ENCODE measurements at places on chromosomes 1 and 21.
A peak's percentile ranks its signal among the peaks of the same experiment; 100 is the strongest.

DNA sequence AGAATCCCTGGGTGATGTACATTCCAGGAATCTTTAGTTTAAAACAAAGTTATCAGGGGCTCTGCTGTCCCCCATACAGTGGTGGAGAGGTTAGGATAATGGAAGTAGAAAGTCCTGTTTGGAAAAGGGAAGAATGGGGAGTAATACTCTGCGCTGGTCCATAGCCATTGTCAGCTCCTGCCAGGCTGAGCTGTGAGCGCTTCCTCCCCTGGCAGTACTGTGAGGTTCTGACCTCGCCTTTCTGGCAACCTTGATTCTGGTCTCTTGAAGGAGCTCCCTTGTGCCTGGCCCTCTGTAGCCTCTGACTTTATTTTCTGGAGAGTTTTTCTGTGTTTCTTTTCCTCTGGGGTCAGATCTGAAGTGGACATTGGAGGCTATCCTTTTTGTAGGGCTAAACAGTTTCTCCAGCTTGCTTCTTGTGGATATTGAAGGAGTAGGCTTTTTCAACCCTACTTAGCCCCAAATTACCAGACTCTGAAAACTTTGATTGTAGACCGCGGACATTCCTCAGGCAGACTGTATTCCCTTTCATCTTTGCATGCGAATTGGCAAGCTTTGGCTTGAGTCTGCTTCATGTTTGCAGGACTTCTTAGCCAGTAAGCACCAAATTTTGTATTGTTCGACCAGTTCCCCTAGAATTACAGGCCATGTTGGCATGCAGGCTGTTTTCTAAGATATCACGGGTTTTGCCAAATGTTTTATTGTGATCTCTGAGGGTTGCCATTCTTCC is 13.8 kb downstream of the UBE4B start:
- no peak for DNase-seq

DNA sequence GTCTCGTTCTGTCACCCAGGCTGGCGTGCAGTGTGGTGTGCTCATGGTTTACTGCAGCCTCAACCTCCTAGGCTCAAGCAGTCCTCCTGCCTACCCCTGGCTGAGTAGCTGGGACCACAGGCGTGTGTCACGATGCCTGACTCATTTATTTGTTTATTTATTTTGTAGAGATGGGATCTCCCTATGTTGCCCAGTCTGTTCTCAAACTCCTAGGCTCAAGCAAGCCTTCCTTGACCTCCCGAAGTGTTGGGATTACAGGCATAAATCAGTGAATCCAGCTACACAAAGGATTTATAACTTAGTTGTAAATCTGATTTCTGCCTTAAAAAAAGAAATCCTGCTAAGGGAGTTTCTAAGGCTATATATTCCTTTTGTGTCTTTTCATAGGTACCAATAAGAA is 30.5 kb upstream of the ZNF496 start:
- DNase-seq: no peak

DNA sequence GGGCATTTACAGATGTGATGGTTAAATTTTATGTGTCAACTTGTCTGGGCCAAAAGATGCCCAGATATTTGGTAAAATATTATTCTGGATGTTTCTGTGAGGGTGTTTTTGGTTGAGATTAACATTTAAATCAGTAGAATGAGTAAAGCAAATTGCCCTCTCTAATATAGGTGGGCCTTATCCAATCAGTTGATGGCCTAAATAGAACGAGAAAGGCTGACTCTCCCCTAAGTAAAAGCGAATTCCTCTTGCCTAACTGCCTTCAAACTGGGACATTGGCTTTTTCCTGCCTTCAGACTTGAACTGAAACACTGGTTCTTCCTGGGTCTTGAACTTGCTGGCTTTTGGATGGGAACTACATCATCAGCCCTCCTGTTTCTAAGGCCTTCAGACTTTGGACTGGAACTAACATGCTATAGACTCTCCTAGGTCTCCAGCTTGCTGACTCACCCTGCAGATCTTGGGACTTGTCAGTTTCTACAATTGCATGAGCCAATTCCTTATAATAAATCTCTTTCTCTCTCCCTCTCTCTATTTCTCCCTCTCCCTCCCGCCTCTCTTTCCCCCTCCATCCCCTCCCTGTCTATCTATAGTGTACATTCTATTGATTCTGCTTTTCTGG is 10.2 kb upstream of the NAV1 start:
- no peak for DNase-seq

- DNase-seq: no peak
Observed at GRCh38 chr1:235105051-235106043, 23.3 kb downstream of the TOMM20 start.

DNA sequence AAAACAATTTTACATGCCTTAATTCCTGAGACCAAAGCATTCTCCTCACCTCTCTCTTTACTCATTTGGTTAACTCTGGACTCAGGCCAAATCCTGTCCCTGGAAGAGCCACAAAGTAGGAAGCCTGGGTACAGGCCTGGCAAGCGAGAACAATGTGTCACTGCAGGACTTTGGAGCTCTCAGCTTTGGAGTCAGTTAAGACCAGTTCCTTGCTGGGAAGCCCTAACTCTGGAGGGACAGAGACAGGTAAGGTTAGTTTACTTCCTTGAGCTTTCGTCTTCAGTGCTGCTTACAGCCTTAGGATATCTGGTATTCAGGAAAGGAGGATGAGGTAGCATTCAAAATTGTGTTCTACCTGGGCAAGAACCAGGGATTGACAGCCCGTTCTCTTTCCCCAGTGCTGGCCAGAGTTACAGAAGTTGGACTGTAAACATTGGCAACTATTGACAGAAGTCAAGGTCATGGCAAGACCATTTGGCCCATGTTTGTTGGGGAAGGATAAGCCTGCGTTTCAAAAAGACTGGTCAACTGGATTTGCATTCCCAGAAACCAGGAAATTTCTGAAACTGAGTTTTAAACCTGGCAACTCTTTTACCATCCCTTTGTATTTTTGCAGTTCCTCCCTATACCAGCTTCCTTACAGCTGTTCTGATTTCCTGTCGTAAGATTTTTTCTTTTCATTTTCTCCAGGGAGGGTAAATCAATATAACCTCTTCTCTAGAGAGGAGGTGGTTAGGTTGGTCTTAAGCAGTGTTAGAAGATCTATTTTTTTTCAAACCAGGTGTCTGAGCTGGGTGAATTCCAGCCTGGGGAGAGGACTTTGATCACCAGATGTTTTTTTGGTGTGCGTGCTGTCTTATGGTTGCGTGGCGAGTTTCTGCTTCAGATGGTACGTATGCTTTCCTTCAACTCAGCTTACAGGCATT is at the start of gene C4BPB:
Gene C4BPB (plus strand): TSS at position 160 of the 926 bp plus-strand sequence. CDS start 672 bp downstream, at position 832.
- no peak for DNase-seq

DNA sequence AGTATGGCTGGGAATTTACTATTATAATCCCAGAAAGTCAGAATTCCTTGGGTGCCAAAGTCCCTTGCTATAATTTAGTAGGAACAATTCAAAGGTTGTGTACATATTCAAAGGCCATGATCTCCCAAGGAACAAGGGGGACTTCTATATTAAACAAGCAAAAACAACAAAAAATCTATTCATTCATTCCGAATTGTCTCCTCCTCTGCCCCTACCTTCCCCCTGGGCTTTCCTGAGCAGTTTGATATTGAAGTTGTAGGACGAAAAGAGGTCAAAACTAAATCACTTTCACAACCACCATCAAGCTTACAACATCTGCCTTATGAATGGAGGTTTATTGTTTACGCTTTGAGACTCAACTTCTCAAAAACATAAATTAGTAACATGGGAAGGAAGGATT is 35.3 kb upstream of the SOD1 start:
- DNase-seq: no peak

DNA sequence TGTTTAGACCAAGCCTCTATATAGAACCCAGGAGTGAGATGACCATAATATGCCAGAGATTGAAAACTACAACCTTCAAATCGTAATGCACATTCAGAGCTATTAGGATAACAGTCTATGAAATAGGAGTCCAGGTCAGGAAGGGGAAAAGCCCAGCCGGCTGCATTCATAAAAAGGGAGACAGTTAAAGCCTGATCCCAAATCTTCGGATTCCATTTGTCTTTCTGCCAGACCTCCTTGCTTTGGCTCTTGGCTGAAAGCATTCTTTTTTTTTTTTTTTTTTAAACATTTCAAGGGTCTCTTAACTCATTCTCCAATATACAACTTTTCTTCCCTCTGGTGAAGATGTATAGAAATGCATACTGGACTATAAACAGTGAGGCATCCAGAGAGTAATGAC is 81.1 kb downstream of the NTPCR start:
- no peak for DNase-seq

GRCh38 chr1:48870596-48870995 is 93.9 kb upstream of the BEND5 start:
- peak; percentile 0 for DNase-seq

GRCh38 chr1:70038025-70038424 is 167.4 kb downstream of the LRRC40 start:
- no peak for DNase-seq

- DNase-seq: no peak
Observed at GRCh38 chr1:43396059-43396458, 6.4 kb downstream of the SZT2 start.

DNA sequence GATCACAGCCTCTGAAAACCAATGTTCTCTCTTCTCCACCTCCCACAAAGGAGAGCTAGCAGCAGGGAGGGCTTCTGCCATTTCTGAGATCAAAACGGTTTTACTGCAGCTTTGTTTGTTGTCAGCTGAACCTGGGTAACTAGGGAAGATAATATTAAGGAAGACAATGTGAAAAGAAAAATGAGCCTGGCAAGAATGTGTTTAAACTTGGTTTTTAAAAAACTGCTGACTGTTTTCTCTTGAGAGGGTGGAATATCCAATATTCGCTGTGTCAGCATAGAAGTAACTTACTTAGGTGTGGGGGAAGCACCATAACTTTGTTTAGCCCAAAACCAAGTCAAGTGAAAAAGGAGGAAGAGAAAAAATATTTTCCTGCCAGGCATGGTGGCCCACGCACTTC is 35.8 kb upstream of the TDRD10 start:
- DNase-seq: no peak

GRCh38 chr1:206821493-206821892 is 43.9 kb upstream of the IL20 start:
- DNase-seq: no peak

GRCh38 chr1:173478094-173478674 is 1.0 kb downstream of the PRDX6 start:
- DNase-seq: no peak

- DNase-seq: no peak
Observed at GRCh38 chr1:8846263-8846662, 28.8 kb upstream of the RERE start.

GRCh38 chr1:231691618-231692259 is 65.1 kb downstream of the DISC1 start:
- DNase-seq: peak; percentile 31

DNA sequence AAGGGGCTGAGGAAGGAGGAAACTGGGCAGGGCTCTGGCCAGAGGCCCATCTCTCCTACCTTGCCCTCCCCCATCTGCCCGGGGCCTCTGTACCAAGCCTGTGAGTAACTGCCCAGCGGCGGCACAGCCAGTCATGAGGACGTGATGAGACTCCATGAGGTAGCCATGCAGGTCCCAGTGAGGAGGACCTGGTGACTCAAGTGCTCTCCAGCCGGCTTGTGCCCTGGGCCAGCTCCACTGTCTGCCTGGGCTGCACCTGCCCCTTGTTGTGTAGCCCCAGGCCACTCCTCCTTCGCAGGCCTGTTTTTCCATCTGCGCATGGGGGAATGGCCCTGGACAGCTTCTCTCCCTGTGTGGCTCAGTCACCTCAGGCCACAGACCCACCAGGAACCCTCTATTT is 42.0 kb upstream of the PADI1 start:
- DNase-seq: no peak

DNA sequence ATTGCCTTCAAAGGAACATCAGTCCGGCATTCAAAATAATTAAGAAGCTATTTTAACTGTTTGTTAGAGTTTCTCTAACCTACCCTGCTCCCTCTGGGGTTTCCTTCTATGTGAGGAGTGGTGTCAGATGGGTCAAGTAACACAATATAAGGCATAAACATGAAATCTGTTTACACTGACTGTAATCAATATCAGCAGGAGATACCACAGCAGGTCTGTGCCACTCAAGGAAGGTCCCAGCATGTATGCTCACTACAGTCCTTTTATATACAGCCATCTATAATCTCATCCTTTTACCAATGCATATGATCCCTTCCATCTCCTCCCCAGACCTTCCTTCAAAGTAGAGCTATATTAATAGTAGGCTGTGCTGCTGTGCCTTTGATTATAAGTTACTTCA is 25.4 kb downstream of the EEIG2 start:
- DNase-seq: no peak

DNA sequence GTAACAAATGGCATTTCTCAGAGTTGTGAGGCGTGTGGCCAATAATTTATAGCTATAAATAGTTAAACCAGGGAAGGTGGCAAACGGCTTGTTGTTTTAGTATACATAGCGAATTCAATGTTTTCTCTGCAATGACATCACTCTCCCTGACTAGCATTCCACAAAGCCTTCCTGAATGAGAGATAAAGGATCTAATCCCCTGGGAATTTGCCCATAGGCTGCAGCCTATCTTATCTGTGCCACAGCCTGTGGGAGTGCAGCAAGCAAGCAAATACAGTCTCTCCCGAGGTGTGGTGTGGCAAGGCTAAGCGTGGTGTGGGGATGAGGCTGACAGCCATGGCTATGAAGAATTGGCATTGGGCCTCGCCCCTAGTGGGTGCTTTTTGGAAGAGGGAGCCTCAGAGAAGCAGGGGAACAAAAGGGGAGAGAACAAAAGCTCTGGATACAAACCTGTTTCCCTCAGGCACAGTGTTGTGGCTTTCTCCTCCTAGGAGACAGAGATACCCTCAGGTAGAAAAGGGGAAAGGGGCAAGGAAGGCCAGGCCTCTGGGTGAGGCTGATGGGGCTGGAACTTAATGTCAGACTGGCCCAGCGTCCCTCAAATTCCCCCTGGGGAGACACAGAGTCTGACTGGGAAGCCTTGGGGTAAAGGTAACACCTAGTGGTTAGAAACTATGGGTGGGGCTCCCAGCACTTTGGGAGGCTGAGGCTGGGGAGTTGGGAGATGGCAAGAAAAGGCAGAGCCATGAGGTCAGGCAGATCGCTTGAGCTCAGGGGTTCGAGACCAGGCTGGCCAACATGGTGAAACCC is 8.9 kb downstream of the TAGLN2 start:
- no peak for DNase-seq

DNA sequence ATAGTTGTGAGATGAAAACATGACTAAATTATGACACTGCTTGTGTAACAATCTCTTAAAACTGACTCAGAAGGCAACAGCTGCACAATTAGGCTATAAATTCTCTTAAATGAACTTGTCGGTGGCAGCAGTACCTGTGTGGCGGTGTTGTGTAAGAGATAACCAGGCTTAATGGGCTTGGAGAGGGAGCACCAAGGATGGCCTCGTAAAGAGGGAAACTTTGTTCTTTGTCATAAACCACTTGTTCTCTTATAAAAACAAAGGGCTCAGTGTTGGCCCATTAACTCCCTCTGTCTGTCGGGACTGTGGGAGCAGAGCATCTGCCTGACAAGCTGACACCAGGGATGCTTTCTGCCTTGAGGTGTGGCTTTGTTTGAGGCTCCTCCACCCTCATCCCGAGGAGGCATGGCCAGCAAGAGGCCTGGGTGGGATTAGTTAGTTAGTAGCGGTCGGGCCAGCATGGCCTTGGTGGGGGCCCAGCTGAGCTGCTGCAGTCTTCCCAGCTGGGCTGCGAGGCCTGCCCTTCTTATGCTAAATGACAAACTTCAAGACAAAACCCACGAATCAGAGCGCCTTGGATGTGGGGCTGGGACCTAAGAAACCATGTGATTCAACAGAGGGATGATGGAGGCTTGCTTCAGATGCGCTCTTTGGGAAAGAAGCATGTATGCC is 171.4 kb downstream of the CAMTA1 start:
- no peak for DNase-seq

Data from NCI-H524 (cell line).